ENCODE measurements at places on chromosomes 3 and 15.
A peak's percentile ranks its signal among the peaks of the same experiment; 100 is the strongest.

- DNase-seq, result no peak
Observed at GRCh38 chr15:71288348-71288955, 173.2 kb downstream of the THSD4 start.

DNA sequence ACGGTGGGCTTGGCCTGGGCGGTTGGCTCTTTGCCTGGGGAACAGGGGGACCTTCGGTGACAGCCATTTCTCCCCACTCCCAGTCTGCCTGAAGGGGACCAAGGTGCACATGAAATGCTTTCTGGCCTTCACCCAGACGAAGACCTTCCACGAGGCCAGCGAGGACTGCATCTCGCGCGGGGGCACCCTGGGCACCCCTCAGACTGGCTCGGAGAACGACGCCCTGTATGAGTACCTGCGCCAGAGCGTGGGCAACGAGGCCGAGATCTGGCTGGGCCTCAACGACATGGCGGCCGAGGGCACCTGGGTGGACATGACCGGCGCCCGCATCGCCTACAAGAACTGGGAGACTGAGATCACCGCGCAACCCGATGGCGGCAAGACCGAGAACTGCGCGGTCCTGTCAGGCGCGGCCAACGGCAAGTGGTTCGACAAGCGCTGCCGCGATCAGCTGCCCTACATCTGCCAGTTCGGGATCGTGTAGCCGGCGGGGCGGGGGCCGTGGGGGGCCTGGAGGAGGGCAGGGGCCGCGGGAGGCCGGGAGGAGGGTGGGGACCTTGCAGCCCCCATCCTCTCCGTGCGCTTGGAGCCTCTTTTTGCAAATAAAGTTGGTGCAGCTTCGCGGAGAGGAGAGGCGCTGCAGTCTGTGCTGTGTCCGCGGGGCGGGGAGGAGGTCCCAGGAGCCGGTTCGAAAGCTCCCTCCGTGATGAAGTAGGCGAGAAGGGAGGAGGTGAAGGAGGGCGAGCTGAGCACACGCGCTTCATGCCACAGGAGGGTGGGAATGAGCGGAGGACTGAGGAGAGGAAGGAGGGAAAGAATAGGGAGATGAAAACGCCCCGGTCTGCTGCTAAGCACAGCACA lies 9.6 kb downstream of the CLEC3B start:
- DNase-seq, result no peak

GRCh38 chr3:152271501-152272236 lies 2.9 kb downstream of the MBNL1 start:
- no peak for DNase-seq

DNA sequence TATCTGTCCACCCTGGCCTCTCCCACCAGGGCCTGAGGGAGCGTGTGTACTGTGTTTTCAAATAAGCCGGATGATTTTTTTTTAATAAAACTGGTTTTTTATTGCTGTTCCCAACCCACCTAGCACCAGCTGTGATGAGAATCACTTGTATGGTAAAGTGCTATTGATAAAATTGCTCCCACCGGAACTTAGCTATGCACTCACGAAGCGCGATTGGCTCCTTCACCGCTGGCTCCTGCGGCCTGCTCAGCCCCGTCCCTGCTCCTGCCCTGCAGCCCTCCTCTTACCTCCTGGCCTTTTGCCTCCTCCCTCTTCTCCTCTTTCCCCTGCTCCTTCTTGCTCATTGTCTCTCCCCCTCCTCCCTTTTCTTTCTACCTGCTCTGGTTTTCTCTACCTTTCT lies 183.7 kb downstream of the TLE3 start:
- DNase-seq, result no peak

GRCh38 chr3:146160321-146160963 lies 542 bp downstream of the PLOD2 start:
- DNase-seq, result peak; percentile 38

GRCh38 chr3:61685755-61686154 lies 124.4 kb downstream of the PTPRG start:
- peak; percentile 63 for DNase-seq

DNA sequence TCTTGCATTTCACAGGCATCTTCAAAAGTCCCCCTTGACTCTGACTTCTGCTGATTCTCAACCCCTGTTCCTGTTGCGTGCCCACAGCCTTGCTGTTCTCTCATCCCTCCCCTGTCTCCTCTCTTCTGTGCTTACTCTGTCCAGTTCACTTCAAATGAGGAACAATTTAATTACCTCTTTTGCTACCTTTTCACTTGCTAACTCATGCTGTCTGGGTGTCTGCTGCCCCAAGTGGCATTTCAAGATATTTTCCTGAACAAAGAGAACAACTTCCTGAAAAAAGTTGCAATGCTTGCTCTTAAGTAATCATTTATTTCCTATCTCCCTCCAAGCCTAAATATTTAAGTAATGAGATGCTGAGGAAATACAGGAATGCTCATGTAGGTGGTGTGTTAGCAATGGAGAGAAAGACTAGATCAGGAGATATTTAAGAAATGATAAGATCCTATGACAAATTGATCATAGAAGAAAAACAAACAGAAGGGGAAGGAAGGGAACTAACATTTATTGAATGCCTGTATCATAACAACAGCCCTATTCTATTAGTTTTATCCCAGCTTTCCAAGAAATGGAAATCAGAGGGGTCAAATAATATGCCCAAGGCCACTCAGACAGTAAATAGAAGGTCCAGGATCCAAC lies 42.2 kb downstream of the SV2B start:
- no peak for DNase-seq

- DNase-seq, result no peak
Observed at GRCh38 chr3:52794612-52795099, at the start of gene ITIH3. Gene ITIH3 (plus strand): TSS chr3:52794796. CDS start chr3:52794804, 8 bp downstream.

- no peak for DNase-seq
Observed at GRCh38 chr3:196640297-196641018, 964 bp downstream of the NRROS start.

DNA sequence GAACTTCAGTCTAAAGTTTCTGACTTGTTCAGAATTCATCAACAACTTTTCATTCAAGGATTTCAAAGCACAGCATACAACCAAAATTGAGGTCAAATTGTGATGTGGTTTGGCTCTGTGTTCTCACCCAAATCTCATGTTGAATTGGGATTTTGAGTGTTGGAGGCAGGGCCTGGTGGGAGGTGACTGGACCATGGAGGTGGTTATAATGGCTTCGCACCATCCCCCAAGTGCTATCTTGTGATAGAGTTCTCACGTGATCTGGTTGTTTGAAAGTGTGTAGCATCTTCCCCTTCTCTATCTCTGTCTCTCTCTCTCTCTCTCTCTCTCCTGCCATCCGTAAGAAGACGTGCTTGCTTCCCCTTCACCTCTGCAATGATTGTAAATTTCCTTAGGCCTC lies 19.6 kb upstream of the SUCLG2 start:
- no peak for DNase-seq

GRCh38 chr15:90552162-90552928 lies 22.6 kb downstream of the CRTC3 start:
- DNase-seq, result no peak

GRCh38 chr3:20245781-20246180 lies 59.8 kb upstream of the SGO1 start:
- no peak for DNase-seq

DNA sequence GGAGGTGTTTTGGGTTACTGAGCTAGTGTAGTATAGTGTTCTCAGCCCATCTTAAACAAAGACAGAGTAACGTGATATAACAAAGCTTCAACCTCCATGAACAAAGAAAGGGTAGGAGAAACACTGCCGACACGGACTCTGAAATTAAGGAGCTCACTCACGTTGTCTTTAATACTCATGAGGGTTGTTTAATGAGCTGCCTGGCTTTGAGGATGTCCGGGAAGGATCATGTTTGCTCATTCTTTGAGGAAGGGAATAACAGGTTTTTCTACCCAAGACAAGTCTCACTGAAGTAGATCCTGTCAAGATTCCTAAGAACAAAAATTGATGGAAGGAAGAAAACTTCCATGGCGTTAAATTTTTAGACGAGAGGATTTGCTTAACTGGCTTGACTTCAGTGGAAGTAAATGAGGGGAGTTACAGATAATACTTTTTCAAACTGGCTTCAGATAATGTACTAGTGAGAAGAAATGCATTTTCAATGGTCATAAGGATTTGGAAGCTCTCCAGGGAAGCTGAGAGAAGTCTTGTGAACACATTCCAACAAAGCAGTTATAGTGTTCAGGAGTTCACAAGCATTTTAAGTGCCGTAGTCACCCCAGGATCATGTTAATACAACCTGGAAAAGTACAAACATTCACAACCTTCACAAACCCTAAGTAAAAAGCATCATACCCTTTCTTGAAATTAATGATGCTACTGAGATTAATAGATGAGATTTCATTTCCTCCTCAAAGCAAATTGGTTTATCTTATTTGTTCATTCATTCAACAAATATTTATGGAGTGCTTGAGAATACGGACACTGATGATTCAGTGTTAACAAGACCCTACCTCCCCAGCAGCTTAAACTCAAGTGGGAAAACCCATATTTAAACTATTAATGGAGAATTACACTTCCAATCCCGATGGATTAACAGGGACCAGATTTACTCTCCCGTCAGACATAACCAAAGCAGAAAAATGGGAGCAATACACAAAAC lies 101.5 kb downstream of the SHQ1 start:
- no peak for DNase-seq

GRCh38 chr3:39428745-39429201 lies 22.3 kb downstream of the RPSA start:
- no peak for DNase-seq

GRCh38 chr3:42402394-42403096 lies 7.9 kb downstream of the LYZL4 start:
- no peak for DNase-seq

DNA sequence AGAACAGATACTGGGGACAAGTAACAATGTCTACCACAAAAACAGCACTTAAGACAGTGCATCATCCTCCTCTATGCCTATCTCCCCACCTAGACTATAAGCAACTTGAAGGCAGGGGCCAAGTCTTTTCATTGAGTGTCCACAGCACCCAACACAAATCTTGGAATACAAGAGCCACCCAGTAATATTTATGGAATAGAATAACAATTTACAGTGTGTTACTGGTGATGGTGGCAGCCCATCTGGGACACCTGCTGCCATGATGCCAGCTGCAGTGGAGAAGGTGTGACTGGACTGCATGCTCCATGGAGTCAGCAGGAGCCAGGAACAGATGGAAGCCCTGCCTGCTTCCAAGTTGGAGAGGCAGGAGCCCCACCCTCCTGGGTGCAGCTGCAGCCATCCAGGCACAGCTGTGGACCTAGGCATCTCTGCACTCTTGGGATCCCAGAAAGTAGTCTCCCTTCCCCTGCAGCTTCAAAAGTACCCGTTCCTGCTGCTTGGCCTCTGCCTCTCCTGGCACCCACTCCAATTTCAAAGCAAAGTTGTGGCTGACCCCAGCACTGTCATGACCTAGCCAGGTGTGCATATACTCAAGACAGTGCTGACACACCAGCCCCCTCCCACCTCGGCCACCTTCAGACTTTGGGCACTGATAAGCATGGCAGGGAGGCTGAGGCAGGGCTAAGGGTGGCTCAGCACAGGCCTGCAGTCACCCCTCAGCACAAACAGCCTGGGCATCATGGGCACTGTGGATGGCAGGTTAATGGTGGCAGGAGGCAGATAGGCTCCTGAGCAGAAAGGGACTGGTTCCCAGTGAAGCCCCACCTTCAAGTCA lies 94.5 kb downstream of the TPRA1 start:
- no peak for DNase-seq

- no peak for DNase-seq
Observed at GRCh38 chr15:77542491-77543001, 90.2 kb downstream of the LINGO1 start.

DNA sequence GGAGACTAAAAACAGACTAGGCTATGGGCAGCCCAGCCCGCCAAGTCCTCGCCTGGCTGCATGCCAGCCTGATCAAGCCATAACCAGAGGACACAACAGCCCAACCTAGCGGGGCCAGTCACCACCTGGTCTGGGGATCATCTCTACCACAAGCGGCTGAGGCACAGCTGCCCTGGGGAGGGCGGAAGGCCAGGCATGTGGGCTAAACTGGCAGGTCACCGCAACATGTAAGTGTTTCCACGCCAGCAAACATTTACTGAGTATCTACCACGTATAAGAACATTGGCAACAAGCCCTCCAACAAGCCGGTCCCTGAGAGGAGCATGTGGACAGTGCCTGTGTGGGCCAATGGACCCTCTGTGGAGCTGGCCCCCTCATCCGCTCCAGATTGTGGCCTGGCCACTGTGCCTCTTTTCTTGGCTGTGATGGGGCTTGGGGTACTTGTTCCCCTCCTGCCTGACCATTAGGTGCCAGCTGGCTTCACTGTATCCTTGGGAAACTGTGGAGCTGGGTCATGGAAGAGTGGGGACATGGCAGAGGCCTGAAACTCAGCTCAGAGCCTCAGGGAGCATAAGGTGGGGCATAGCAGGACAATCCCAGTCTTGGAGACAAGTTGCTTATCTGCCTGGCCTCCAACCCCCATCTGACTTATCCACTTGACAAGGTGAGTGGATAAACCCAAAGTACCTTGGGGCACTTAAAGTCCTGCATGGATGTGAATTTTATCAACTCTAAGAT lies 9.0 kb downstream of the UBXN7 start:
- DNase-seq, result no peak

DNA sequence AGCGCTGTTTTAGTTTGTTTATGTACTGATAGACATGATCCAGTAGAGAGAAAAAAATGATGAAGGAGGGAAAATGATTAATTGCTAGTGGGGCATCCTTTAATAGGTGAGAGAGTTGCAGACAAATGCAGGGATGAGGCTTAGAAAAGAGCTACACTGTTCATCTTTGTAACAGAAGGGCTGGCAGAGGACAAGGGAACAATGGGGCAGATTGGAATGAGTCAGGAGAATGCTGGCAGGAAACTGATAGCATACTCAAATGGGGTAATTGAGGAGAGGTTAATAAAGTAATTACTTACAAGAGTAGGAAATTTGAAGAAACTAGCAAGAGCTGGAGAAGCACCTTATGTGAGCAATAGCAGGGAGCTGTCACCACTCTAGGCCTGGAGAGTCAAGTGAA lies 170.9 kb downstream of the OXSM start:
- DNase-seq, result no peak

DNA sequence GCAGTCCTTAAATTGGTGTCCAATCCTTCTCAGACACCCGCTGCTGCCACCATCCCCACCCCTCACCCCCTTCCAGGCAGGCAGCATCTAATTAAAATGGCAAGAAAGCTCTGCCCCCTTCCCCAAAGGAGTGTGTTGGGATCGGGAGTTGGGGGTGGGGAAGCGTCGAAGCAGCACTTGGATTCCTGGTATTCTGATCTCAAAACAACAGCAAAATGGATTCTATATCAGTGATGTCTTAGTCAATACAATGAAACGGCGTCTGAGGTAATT lies 1.4 kb downstream of the TNIK start:
- DNase-seq, result no peak

DNA sequence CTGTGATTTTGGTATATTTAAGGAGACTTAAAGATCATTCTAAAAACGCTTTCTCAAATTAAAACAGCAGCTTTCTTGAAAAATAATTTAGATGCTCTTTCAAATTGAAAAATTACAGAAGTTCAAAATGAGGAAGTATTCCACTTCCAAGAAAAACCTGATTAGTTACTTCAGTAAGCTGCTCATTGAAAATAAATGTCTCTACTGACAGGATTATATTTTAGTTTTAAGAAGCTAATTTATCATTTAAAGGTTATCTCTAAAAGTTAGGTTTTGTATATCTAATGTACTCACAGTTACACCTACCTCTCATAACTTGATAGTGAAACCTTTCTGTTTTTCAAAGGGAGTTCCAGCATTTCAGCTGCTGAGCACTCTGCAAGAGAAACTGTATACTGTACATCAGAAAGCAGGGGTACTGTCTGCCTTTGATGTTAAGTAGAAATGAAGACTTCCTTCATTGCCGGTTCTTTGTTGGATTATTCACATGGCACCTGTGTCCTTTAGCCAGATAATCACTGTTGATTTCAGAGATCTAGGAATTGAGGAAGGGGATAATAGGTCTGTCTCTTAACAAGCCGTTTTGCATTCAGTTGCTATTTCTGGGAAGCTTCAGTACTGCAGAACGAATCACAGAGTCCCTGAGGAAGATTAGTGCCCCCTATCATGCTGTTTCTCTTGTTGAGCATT lies 161.6 kb downstream of the TCF12 start:
- no peak for DNase-seq

Measured in NCI-H1436 treated with DMSO at 0.1 percent for 48 hours (cell line).